ENCODE measurements at places on chromosomes 13 and 19.

DNA sequence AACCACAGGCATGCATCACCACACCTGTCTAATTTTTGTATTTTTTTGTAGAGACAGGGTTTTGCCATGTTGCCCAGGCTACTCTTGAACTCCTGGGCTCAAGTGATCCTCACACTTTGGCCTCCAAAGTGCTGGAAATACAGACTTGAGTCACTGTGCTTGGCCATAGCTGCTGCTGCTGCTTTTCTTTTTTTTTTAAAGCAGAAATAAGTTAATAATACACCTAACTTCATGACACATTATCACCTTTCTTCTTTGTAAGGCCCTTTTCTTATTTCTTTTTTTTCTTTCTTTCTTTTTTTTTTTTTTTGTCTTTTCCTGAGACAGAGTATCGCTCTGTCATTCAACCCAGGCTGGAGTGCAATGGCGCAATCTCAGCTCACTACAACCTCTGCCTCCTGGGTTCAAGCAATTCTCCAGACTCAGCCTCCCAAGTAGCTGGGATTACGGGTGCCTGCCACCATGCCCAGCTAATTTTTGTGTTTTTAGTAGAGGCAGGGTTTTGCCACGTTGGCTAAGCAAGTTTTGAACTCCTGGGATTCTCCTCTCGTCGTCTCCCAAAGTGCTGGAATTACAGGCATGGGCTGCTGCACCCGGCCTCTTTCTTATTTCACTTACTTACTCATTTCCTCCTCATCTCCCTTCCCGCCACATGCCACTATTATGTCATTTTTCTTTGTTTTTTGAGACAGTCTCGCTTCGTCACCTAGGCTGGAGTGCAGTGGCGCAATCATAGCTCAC, 8.7 kb downstream of the SHKBP1 start:
- no peak for DNase-seq

- no peak for DNase-seq
Observed at GRCh38 chr13:97502181-97502580, 68.2 kb downstream of the RAP2A start.

DNA sequence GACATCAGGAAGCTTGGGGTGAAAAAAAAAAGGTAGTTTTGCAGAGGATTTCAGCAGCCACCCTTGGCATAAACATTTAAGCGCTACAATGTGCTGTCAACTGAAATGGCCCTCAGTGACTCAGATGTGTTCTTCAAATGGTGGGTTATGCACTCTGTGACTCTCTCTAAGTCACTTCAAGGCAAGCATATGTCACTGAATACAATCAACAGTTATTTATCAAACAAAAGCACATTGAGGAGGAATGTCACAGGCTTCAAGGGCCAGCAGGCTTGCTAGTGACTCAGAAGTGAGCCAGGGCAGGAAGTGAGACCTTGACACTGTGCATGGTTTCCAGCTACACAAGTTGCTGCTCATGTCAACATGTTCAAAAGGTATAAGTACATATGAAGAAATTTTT, 523.7 kb upstream of the HTR2A start:
- DNase-seq = no peak

- no peak for DNase-seq
Observed at GRCh38 chr19:768424-768823, 17.5 kb downstream of the MISP start.

DNA sequence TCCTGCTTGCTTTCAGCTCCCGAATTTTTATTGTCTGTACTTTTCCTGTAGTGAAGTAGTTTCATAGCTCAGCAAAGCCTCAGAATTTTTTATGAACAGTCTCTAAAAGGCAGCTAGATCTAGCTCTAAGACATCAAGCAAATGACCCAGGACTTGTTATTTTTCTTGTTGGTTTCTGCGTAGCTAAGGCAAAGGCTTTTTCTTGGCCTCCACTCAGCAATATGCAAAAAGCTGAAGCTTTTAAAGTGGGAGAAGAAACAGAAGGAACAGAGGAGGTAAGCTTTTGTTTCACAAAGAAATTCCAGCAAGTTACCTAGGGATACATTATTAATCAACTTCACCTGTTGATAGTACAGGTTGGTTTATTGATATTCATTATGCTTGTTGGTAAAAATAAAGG, 235.9 kb downstream of the PCDH20 start:
- DNase-seq = no peak
